ENCODE measurements at places on chromosomes 6 and 20.

DNA sequence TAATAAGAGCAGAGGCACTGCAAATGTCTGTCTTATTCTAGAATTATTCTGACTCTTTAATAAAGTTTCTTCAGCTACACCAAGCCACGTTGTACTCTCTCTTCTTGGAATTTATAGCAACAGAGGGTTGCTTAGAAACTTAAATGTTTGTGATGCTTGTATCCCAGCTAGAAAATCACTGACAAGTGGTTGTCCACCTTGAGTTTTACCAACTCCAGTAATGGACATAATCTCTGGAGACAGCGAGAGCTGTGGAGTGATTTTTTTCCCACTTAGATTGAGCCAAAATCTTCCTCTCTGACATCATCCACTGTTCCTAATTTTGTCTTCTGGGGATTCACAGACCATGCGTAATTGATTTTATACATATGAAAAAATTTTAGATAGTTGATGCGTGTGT is 8.0 kb downstream of the ECT2L start:
- peak; percentile 95 for DNase-seq

GRCh38 chr6:155378276-155378675 is 64.0 kb upstream of the TFB1M start:
- DNase-seq, result no peak

GRCh38 chr6:127904160-127904559 is 3.3 kb upstream of the THEMIS start:
- DNase-seq, result no peak

GRCh38 chr20:31839782-31840487 is 5.5 kb downstream of the FOXS1 start:
- no peak for DNase-seq

GRCh38 chr6:15504581-15505350 is 158.1 kb downstream of the DTNBP1 start:
- DNase-seq, result peak; percentile 97

DNA sequence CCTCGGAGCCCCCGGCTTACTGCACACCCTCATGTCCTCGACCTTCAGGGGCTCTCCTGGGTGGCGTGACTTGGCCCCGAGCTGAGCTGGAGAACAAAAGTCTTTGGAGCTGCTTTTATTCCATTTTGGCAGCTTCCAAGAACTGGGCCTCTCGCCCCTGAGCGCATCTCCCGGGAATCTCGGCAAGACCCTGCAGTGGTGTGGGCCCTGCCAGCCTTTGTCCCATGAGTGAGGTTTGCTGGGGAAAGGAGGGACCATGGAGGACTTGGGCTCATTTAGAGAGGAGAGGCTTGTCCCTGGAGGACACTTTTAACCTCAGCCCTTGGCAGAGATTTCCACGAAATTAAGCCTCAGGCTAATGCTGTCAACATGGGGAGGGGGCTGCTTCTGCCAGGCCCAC is 62.3 kb upstream of the SLCO4A1 start:
- no peak for DNase-seq

GRCh38 chr20:856361-856775 is 22.9 kb downstream of the FAM110A start:
- no peak for DNase-seq

- DNase-seq, result peak; percentile 92
Observed at GRCh38 chr6:141117874-141118273, 1014.9 kb upstream of the GJE1 start.
